WTC11 (cell line): ENCODE measurements at places on chromosomes 3 and 15. TPM values are rescaled to one million over a fixed set of nuclear protein-coding genes. Genes with fewer than 3 reads are reported as not detected.
A peak's percentile ranks its signal among the peaks of the same experiment; 100 is the strongest.

DNA sequence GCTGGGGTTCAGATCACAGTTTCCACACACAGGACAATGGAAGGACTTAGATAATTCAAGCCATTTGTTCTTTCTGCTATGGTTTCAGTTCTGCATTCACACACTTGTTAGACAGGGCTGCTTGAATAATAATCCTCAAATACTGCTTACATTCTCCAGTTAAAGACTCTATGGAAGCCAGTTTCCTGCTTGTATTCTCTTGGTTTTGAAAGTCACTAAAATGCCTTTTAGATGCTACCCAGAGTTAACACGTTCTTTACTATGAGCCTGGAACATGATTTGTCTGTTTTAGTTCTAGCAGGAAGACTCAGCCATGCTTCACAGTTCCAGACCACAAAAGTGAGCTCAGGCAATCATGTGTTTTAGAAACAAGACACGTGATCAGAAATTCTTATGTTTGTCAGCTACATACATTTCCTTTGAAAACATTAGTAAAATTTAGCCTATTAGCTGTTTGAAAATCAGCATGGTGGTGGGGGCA is 152.4 kb downstream of the LEKR1 start:
- no peak for DNase-seq
- no peaks in the 10 kb centered on the region for H3K36me3 ChIP-seq
- no peak overlapping the region for H3K4me3 ChIP-seq
- H3K4me1 ChIP-seq, result peaks cover 9% of the 10 kb centered on the region
- H3K27ac ChIP-seq, result no peak overlapping the region
- no peaks in the 10 kb centered on the region for H3K27me3 ChIP-seq

The BCHE gene
- total RNA-seq, result 1.7 to 2.3 TPM (median 2.2 TPM) in 3 replicates

The PLA2G4D gene
- total RNA-seq, result 0.07 to 0.24 TPM (median 0.09 TPM) in 3 replicates

- H3K36me3 ChIP-seq, result no peaks in the 10 kb centered on the region
- H3K27me3 ChIP-seq, result no peaks in the 10 kb centered on the region
- no peak for DNase-seq
Measured at GRCh38 chr15:100651253-100651652, 48.9 kb downstream of the ASB7 start.

- H3K27ac ChIP-seq, result no peak overlapping the region
- H3K36me3 ChIP-seq, result no peaks in the 10 kb centered on the region
- no peaks in the 10 kb centered on the region for H3K4me1 ChIP-seq
- DNase-seq, result no peak
- H3K4me3 ChIP-seq, result no peak overlapping the region
- no peaks in the 10 kb centered on the region; the same call in 1 of the 2 replicates for H3K27me3 ChIP-seq
Measured at GRCh38 chr3:147311716-147312115, 94.6 kb downstream of the ZIC4 start.

GRCh38 chr15:58308742-58309355 is 122.9 kb upstream of the LIPC start:
- no peaks in the 10 kb centered on the region for H3K27me3 ChIP-seq
- no peaks in the 10 kb centered on the region for H3K36me3 ChIP-seq
- H3K27ac ChIP-seq, result no peak overlapping the region

DNA sequence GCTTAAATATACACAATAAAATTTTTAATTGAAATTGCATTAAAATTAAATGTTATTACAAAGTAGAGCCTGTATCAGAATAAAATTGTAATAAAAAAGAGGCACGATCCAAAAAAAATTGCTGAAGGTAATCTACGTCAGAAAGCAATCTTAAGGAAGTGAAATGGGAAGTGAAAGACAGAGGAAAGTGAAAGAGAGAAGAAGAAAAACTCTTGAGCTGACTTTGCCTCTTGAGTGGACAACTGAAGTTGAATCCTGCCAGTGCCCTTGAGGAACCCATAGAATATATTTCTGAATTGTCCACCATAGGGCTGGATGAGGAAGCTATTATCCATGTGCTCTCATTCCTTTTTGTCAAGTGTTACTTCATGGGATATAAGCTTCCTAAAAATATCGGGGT is 285.1 kb upstream of the STAC start:
- H3K4me1 ChIP-seq, result no peaks in the 10 kb centered on the region
- H3K4me3 ChIP-seq, result no peak overlapping the region
- no peaks in the 10 kb centered on the region for H3K27me3 ChIP-seq
- DNase-seq, result no peak
- no peak overlapping the region for H3K27ac ChIP-seq

The B4GALT4 gene
- 32.0 to 37.7 TPM (median 32.9 TPM) in 3 replicates for total RNA-seq

DNA sequence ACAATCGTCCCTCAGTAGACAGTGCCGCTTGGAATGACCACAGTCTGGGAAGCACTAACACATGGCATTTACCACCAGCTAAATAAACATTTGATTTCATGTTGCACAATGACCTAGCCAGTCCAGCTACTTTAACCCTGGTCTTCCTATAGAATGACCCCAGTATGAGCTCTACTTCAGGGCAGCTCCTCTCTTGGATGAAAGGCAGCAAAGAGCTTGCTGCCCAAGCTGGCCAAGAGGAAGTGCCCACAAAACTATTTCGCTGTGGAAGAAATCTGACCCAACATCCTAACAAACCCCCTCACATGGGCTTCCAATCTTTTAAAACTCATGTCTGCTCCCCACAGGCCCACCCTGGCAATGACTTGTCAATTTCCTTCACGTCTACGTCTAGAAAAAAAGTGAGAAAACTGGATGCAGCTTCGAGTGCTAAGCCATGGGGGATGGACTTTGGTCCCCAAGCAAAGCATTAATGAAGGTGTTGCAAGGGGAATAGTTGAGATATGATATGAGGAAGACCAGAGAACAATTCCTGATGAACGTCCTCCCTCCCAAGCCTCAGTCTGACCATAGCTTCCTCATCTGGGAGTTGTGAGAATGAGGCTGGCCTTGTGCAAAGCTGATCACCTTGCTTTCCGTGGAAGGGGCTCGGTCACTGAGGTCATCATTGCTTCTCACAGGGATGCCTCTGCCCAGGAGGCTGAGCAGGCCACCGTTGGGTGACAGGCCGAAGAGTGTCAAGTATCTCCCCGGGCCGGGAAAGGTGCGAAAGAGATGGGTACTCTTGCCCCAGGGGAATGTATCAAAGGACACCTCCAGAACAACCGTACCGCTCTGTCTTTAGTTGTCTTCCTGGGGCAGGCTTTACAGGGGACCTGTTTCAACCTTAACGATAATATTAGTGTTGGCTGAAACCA is 964 bp downstream of the SLC25A20 start:
- no peak overlapping the region for H3K27ac ChIP-seq
- peaks cover 16% of the 10 kb centered on the region for H3K4me1 ChIP-seq
- DNase-seq, result no peak
- H3K27me3 ChIP-seq, result no peaks in the 10 kb centered on the region; the same call in 1 of the 2 replicates
- H3K36me3 ChIP-seq, result no peaks in the 10 kb centered on the region
- peak overlapping the region; percentile 90 for H3K4me3 ChIP-seq

The DISP2 gene
- 1.0 to 3.5 TPM (median 1.9 TPM) in 3 replicates for total RNA-seq

DNA sequence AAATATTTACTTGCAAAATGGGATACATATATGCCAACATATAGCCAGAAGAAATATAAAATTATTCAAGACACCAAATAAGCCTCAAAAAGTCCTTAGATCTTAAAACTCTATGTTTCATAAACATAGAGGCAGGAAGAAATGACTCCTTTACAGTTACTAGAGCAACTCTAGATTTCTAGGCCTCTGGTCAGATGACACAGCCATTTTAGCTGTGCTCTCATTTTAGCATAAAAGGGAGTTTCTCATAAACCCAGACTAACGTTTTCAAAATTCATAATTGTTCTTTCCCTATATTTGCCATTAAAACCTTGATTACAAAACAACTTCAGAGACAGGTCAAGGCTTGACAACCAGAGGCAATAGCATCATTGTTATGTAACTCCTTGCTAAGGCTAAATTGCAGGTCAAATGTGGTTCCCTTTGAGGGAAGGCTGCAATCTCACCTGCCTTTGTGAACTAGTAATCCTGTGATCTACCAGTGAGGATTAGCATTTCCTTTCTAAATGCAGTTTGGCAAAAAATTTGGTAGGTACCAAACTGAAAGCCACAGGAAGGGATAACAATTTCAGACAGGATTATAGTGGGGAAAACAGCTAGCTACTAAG is 8.2 kb downstream of the THOC7 start:
- peak overlapping the region; percentile 86 for H3K27ac ChIP-seq
- DNase-seq, result no peak
- H3K4me1 ChIP-seq, result peaks cover 47% of the 10 kb centered on the region
- no peaks in the 10 kb centered on the region for H3K36me3 ChIP-seq

The RETNLB gene
- not detected in 3 replicates for total RNA-seq

- H3K36me3 ChIP-seq, result no peaks in the 10 kb centered on the region
- no peak overlapping the region for H3K27ac ChIP-seq
- H3K27me3 ChIP-seq, result no peaks in the 10 kb centered on the region
- no peak for DNase-seq
Measured at GRCh38 chr15:49415638-49416037, 7.4 kb upstream of the FGF7 start.

DNA sequence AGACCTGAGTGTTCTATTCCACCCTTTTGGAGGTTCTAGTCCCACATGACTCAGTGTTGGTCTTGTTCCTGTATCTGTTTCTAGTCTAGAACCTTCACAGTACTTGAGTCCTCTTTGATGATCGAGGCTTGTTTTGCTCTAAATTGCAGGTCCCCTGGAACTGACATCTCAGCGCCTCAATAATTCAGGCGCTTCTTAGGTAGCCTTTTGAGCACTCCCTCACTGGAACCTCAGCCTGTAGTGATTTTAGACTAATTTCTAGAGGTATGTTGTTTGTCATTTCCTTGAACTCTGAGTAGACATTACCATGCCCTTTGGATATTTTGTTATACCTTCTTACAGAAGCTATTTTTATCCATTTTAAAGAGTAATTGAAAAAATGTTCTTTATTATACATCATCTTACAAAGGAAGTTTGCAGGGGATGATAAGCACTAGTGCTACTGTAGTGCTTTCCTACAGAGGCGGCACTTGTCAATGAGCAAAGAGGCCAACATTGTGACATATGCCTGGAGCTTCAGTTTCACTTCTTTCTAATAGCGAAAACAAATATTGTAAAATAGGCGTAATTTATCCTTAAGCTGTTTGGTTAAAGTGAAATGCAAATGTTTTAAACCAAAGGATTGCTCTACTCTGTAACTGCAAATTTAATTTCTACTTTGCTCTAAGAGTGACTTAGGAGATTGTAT is 75.7 kb downstream of the EFL1 start:
- peaks cover 16% of the 10 kb centered on the region for H3K4me1 ChIP-seq
- no peaks in the 10 kb centered on the region for H3K27me3 ChIP-seq
- no peak for DNase-seq
- no peak overlapping the region for H3K4me3 ChIP-seq
- no peaks in the 10 kb centered on the region for H3K36me3 ChIP-seq
- H3K27ac ChIP-seq, result peak overlapping the region; percentile 3; the same call in 1 of the 2 replicates

DNA sequence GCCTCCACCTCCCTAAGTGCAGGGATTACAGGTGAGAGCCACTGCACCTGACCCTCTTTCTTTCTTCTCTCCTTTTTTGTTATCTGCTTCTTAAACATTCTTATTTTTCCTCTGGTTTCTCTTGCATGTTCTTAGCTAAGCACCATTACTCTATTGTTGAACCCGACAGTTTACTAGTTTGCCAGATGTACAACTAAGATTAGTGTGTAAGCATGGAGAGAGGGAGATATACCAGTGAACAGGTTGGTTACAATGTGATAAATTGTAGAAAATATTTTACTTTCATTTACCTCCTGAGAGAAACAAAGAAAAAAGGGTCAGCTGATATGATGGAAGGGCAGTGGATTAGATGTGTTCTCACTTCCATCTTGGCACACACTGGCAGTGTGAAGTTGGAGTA is 4.9 kb downstream of the HAUS2 start:
- no peak overlapping the region for H3K4me3 ChIP-seq
- H3K27ac ChIP-seq, result no peak overlapping the region
- no peak for DNase-seq
- peaks cover 9% of the 10 kb centered on the region for H3K36me3 ChIP-seq

- no peak overlapping the region for H3K4me3 ChIP-seq
- H3K27me3 ChIP-seq, result no peaks in the 10 kb centered on the region
- peaks cover 29% of the 10 kb centered on the region for H3K36me3 ChIP-seq
- H3K4me1 ChIP-seq, result peaks cover 14% of the 10 kb centered on the region
- H3K27ac ChIP-seq, result no peak overlapping the region; the same call in 1 of the 2 replicates
- DNase-seq, result no peak
Measured at GRCh38 chr3:44981751-44982150, 5.7 kb downstream of the EXOSC7 start.

The GOLGA6B gene
- total RNA-seq, result 0.73 to 1.9 TPM (median 0.85 TPM) in 3 replicates

The GP5 gene
- 0.09 to 0.16 TPM (median 0.11 TPM) in 3 replicates for total RNA-seq

DNA sequence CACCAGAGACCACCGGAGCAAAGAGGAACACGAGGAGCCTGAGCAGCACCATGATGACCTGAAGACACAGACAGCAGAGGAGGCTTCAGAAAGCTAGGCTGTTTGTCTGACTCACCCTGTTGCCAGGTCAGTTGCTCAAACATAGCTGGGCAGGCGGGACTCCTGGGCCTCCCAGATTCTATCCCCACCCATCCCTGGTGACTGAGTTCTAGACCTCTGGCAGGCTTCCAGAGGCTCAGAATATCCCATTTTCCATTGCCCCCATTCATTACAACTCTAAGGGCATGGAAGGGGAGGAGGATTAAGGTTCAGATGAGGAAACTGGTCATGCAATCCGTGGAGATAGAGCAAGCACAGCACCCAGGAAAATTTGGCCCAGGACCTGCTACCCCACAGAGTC is at the start of gene CDHR4:
CDHR4 (minus strand) TSS at position 113 of the 400 bp plus-strand sequence; CDS start at position 52, 61 bp downstream.
- H3K27me3 ChIP-seq, result peaks cover 38% of the 10 kb centered on the region
- H3K4me3 ChIP-seq, result no peak within 1 kb of the TSS
- no peaks in the 10 kb centered on the region for H3K36me3 ChIP-seq
- no peak within 1 kb of the TSS for H3K27ac ChIP-seq
- H3K4me1 ChIP-seq, result peaks cover 11% of the 10 kb centered on the region

DNA sequence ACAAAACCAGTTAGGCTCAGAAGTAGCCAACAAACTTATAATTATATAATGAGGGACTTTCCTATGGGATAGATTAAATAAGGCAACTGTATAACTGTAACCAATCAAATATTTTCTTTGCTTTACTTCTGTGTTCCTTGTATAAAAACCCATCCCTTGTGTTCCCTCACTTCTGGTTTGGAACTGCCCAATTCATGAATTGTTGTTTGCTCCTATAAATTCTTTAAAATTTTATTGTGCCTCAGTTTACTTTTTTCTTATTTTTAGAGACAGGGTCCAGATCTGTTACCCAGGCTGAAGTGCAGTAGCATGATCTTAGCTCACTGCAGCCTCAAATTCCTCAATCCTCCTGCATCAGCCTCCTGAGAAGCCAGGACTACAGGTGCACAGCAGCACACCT is 155.7 kb downstream of the SMAD6 start:
- H3K4me3 ChIP-seq, result no peak overlapping the region
- peaks cover 16% of the 10 kb centered on the region for H3K4me1 ChIP-seq
- no peak for DNase-seq

- DNase-seq, result no peak
- peaks cover 11% of the 10 kb centered on the region; the same call in 1 of the 2 replicates for H3K4me1 ChIP-seq
- no peaks in the 10 kb centered on the region for H3K27me3 ChIP-seq
- no peaks in the 10 kb centered on the region for H3K36me3 ChIP-seq
Measured at GRCh38 chr3:69791106-69791505, 51.8 kb downstream of the MITF start.

The SLC6A11 gene
- total RNA-seq, result 0.85 to 1.5 TPM (median 1.1 TPM) in 3 replicates

The CCR8 gene
- total RNA-seq, result 0.33 TPM in 1 of 3 replicates, not detected in the others
